Thoracic aorta (tissue), 2 donors: ENCODE measurements at places on chromosomes 3 and 15. TPM values are rescaled to one million over a fixed set of nuclear protein-coding genes. Genes with fewer than 3 reads are reported as not detected.

ISLR gene
- total RNA-seq: 76.8 TPM

NLGN1 gene
- 18.3 TPM for total RNA-seq

SLC6A1 gene
- total RNA-seq: 1.2 TPM

MUC20 gene
- total RNA-seq: 6.8 TPM

MFAP1 gene
- 20.8 TPM for total RNA-seq

GPR62 gene
- total RNA-seq: not detected

PIAS1 gene
- 74.1 TPM for total RNA-seq

KLHL6 gene
- 6.6 TPM for total RNA-seq

NEO1 gene
- total RNA-seq: 51.4 TPM

KLF13 gene
- 59.5 TPM for total RNA-seq

SUSD5 gene
- total RNA-seq: 273 TPM

ZXDC gene
- total RNA-seq: 55.0 TPM

GLDN gene
- total RNA-seq: 20.7 TPM

NUP210 gene
- total RNA-seq: 3.7 TPM

SERPINI2 gene
- not detected for total RNA-seq

PLA2G4E gene
- total RNA-seq: not detected

BSN gene
- total RNA-seq: 0.35 TPM
